ENCODE measurements at places on chromosomes 4 and X.

- DNase-seq = no peak
Measured at GRCh38 chrX:47597222-47597621, 15.0 kb downstream of the TIMP1 start.

- DNase-seq = no peak
Measured at GRCh38 chrX:109733613-109734083, 591 bp upstream of the ACSL4 start.

GRCh38 chr4:63528256-63528991, 880.8 kb downstream of the TECRL start:
- no peak for DNase-seq

DNA sequence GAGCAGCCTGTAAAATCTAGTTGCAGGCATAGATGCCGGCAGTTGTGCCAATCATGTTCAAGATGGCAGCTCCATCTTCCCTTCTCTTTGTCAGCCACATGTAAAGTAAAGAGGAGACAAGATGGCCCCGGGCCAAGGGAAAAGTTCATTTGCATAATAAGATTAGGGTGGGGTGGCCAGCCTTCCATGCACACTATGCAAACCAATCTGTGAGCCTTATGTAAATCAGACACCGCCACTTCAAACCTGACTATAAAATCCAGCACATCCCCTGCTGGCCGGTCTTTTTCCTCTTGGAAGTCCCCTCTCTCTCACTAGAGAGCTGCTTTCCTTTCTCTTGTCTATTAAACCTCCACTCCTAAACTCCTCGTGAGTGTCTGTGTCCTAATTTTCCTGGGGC, 78.9 kb upstream of the CBR4 start:
- DNase-seq = no peak

DNA sequence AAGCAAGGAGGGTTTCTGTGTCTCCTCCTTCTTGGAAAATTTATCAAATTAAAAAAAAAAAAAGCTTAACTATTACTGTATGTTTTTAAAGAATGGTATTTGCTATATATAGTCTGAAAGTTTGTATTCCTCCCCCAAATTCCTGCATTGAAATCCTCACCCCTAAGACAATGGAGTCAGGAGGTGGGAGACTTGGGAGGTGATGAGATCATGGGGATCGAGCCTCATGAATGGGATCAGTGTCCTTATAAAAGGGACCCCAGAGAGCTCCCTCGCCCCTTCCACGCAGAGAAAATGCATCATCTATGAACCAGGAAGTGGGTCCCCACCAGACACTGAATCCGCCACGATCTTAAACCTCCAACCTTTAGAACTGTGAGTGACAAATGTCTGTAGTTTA, 50.1 kb downstream of the DHRSX start:
- no peak for DNase-seq
